Pulmonary artery endothelial cell (primary cell): ENCODE measurements at places on chromosomes 5 and 9. TPM values are rescaled to one million over a fixed set of nuclear protein-coding genes. Genes with fewer than 3 reads are reported as not detected.

- no peak for DNase-seq
Measured at GRCh38 chr5:103033696-103034095, 86.2 kb downstream of the GIN1 start.

Gene REXO4
- 20.1 and 26.8 TPM in 2 replicates for total RNA-seq

- no peak for DNase-seq
Measured at GRCh38 chr5:136067422-136067821, 38.6 kb downstream of the TGFBI start.

DNA sequence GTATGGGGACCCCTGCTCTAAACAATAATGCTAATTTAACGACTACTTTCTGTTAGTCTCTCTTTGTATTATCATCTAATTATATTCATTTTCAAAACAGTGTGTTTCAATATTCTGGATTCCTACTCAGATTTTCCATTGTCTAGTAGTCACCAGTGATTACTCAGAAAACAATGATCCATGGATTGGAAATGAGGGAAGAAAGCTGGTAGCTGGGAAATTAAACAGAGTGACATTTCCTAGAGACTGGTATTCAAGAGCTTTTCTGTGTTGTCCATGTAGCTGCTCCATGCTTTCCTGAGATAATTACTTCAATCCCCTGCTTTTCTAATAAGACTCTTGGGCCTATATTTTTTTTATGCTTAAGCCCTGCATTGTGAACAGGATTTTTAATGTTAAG, 1862.1 kb upstream of the C9orf72 start:
- no peak for DNase-seq

GRCh38 chr9:20579524-20580314, 42.6 kb downstream of the MLLT3 start:
- no peak for DNase-seq

- DNase-seq, result no peak
Measured at GRCh38 chr5:35440409-35440808, 177.3 kb upstream of the SPEF2 start.

Gene PTBP3
- total RNA-seq, result 39.4 and 49.4 TPM in 2 replicates

Gene CNTRL
- total RNA-seq, result 8.9 and 13.3 TPM in 2 replicates

DNA sequence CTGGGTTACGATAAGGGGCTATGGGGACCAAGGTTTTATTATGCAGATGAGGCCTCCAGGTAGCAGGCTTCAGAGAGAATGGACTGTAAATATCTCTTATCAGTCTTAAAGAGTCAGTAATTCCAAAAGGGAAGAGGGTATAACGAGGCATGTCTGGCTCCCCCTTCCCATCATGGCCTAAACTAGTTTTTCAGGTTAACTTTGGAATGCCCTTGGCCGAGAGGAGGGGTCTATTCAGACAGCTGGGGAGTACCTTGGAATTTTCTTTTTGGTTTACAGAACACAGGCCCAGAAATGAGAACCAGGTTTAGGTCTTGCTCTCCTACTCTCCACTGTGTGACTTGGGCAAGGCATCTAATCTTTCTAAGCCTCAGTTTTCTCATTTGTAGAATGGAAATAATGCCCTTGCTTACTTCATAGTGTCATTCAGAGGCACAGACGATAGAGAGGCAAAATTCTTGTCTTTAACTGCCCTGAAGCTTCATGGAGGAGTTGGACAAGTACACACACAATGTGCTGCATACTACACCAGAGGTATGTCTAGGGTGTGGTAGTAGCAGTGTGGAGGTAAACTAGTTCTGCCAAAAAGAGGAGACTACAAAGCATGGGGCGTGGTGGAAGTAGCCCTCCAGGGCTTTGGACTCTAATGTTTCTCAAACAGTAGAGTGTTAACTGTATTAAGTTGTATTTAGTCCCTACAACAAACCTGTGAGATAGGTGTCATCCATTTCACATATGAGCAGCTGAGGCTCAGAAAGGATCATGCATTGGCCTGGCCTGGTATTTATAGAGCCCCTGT, 45.5 kb downstream of the IRF1 start:
- no peak for DNase-seq

Gene FST
- 1.4 and 63.4 TPM in 2 replicates for total RNA-seq

DNA sequence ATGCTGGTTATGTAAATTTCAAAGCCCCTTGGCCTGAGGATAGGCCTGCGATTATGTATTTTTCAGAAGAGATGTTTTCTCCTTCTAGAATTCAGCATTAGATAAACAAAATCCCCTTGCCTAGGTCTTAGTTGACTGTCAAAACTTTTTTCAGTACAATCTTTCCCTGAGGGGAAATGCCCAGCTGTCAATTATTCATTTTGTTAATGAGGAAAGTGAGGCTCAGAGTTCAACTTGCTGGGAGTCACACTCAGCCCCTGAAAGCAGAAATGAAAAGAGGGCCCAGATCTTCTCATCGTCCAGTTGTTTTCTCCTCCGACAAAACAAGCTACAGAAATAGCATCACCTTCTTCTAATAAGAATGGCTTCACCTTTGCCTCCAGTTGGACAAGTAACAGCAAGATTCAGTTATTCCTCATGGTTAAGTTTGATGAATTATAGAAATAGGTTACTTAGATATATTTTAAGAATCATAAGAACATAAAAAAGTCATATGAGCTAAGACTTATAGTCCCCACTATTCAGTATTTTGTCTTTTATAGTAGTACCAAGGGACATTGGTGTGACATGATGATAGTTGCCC, 627.1 kb upstream of the WWC1 start:
- no peak for DNase-seq

- DNase-seq, result no peak
Measured at GRCh38 chr5:138623053-138623452, 47.9 kb upstream of the HSPA9 start.

- peak; percentile 19 for DNase-seq
Measured at GRCh38 chr9:112332977-112333638, at the start of gene PTBP3. PTBP3 (minus strand) TSS chr9:112333619; CDS start chr9:112297865, 35,754 bp downstream.

- no peak for DNase-seq
Measured at GRCh38 chr9:115373000-115373709, 255.2 kb upstream of the TNC start.

Gene TMEM252
- not detected in 2 replicates for total RNA-seq

- DNase-seq, result no peak
Measured at GRCh38 chr5:150298701-150299451, 3.8 kb downstream of the ARSI start.

GRCh38 chr5:177146891-177147638, 13.5 kb downstream of the NSD1 start:
- DNase-seq, result no peak

GRCh38 chr5:56212130-56212879, 20.8 kb downstream of the ANKRD55 start:
- DNase-seq, result peak; percentile 49

DNA sequence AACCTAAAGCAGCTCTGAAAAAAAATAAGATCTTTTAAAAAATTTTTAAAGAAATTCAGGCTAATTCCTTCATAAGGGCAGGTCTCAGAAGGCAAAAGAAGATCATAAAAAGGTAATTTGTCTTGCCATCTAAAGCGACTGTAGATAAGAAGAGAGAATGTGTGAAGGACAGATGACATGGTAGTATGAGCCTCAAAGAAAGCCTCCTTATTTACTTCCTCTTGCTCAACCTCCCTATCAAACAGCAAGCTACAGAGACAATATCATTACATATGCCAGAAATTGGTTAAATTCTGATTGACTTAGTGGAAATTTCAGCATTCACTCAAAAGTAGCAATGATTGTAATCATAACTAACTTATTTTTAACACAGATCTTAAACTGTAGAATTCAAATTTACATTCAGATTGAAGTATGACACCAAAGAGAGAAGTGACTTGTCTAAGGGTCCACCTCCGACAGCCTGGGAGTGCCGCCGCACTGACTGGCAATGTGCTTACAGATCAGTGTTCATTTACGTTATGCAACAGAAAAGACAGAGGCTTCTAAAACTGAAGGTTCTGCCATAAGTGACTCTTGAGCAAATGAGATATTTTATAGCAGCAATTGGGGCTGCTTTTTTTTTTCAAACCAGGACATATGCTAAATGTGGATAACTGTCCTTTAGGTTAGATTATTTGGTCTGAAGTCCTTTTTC, 132.0 kb downstream of the CEMIP2 start:
- no peak for DNase-seq

- no peak for DNase-seq
Measured at GRCh38 chr5:61526207-61526519, 194.1 kb downstream of the ZSWIM6 start.
